ENCODE measurements at places on chromosomes 7 and 10.

DNA sequence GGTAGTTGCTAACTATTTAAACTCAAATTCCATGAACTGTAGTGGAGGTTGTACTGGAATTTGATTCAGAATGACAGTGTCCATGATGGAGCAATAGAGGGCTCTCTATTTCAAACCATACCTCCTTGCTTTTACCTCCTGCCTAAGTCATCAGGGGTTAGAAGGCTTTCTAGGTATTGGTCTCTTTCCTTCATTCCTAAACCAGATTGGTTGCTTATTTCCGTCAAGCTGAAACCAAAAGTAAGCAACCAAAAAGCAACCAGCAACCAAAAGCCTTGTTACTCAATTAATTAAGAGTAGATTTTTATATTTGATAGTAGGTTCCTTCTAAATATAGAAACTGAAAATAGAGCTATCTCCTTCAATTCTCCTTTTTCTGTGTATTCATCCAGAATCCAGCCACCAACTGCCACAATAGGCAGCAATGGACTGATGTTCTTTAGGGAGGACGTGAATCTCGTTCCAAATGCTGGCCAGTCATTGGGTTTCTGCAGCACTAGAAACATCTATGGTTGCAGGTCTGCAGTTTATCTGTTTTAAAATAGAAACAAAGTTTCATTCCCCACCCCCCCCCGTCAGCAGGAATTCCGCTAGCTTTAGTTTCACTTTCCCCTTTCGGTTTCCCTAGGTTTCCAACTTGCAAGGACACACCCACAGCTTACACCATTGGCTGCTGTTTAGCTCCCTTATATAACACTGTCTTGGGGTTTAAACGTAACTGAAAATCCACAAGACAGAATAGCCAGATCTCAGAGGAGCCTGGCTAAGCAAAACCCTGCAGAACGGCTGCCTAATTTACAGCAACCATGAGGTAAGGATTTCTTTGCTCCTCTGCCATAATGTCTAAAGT lies at the start of gene IFIT1:
TSS of gene IFIT1 (plus strand) at position 717 of the 850 bp plus-strand sequence. CDS start at position 807, 90 bp downstream.
- peak; percentile 98 for DNase-seq

- no peak for DNase-seq
Observed at GRCh38 chr7:155531681-155532080, 14.7 kb downstream of the CNPY1 start.

GRCh38 chr7:151340794-151341356 lies 737 bp upstream of the NUB1 start:
- no peak for DNase-seq

DNA sequence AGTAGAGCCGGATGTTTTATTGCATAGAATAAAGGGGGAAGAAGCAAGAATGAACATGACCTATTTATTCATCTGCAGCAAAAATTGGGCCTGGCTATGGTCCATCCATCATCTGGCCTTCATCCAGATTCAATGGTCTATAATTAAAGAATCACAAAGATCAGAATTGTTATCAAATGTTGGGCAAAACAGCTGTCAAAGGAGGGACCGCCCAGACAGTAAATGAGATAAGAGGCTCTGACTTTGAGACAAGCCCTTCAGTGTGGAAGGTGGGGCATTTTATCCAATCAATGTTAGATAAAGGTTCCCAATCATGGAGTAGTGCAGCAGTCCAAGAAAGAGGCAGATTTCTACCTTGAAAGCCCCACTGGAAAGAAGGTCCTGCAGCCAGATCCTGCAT lies 153.5 kb downstream of the PARD3 start:
- DNase-seq, result no peak

DNA sequence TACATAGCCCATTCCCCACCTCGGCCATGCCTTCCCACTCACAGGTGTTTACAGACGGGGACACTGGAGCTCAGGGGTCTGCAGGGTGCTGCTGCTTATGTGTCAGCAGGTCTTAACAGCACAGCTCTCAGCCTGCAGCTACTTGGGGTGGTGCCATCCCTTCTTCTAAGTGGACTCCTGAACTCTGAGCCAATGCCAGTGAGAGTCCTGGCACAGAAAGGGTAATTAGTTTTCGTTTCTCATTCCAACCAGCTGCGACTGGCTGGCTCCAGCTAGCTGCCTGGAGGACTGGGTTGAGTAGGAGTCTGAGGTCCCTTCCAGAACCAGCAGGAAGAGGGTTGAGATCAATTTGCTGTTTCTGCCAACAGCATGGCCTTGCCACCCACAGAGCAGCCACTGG lies 88.3 kb upstream of the AGK start:
- no peak for DNase-seq

GRCh38 chr7:19900118-19900517 lies 126.7 kb upstream of the TMEM196 start:
- no peak for DNase-seq

DNA sequence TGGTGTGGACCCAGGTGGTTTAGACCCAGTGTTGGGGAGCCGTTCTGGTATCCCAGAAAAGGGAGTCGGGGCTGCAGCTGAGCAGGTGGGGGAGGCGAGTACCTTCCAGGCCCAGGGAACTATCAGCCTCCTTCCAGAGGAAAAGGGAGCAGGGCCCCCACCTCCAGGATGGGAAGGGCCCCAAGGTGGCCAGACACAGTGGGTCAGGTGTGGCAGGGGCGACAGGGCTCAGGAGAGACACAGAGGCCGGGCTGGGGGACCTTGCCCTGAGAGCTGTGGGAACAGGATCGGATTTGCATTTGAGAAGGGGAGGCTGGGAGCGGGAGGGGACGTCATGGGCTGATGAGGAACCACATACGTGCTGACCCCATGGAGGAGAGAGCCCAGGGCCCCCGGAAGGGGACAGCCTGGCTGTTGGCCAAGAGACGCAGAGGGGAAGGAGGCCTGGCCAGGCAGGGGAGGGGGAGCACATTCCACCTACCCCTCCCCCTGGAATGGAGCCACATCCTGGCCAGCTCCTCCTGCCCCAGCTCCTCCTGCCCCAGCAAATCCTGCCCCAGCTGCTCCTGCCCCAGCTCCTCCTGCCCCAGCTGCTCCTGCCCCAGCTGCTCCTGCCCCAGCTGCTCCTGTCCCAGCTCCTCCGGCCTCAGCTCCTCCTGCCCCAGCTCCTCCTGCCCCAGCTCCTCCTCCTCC lies 9.7 kb upstream of the TTYH3 start:
- peak; percentile 40 for DNase-seq
